Transverse colon (tissue), 4 donors: ENCODE measurements at places on chromosomes 1 and 21. TPM values are rescaled to one million over a fixed set of nuclear protein-coding genes. Genes with fewer than 3 reads are reported as not detected.

The FOXD3 gene
- total RNA-seq, result not detected

The NCF2 gene
- total RNA-seq, result 5.7 TPM

The NKAIN1 gene
- total RNA-seq, result not detected

The ADORA1 gene
- not detected for total RNA-seq

The UBQLN4 gene
- total RNA-seq, result 15.7 TPM

GRCh38 chr1:86155051-86155806 lies 1.3 kb downstream of the COL24A1 start:
- peak overlapping the region; percentile 34 for H3K27ac ChIP-seq
- H3K4me1 ChIP-seq, result peaks cover 9% of the 10 kb centered on the region
- H3K4me3 ChIP-seq, result no peak overlapping the region
- peaks cover 44% of the 10 kb centered on the region for H3K27me3 ChIP-seq
- no peaks in the 10 kb centered on the region for H3K36me3 ChIP-seq

DNA sequence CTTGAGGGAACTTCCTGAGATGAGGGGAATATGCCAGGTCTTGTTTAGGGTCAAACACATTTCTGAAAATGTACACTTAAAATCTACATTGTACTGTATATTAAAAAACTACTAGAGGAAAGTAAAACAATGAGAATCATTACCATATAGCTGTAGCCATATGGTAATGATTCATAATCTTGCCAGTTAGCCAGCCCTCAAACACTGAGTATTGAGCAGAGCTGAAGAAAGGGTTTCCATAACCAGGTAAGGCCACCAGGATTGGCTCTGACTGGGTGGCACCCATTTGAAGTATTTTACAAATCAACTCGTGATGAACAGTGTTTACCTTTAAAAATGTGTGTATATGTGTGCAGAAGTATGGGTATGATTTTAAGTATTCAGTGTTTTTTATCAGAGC lies 226.7 kb downstream of the SLC45A1 start:
- no peak for DNase-seq
- H3K27ac ChIP-seq, result no peak overlapping the region
- H3K36me3 ChIP-seq, result no peaks in the 10 kb centered on the region
- H3K4me1 ChIP-seq, result peaks cover 17% of the 10 kb centered on the region

GRCh38 chr1:55632906-55633305 lies 417.7 kb upstream of the USP24 start:
- no peak overlapping the region for H3K27ac ChIP-seq
- DNase-seq, result no peak
- no peaks in the 10 kb centered on the region for H3K36me3 ChIP-seq
- H3K27me3 ChIP-seq, result no peaks in the 10 kb centered on the region

DNA sequence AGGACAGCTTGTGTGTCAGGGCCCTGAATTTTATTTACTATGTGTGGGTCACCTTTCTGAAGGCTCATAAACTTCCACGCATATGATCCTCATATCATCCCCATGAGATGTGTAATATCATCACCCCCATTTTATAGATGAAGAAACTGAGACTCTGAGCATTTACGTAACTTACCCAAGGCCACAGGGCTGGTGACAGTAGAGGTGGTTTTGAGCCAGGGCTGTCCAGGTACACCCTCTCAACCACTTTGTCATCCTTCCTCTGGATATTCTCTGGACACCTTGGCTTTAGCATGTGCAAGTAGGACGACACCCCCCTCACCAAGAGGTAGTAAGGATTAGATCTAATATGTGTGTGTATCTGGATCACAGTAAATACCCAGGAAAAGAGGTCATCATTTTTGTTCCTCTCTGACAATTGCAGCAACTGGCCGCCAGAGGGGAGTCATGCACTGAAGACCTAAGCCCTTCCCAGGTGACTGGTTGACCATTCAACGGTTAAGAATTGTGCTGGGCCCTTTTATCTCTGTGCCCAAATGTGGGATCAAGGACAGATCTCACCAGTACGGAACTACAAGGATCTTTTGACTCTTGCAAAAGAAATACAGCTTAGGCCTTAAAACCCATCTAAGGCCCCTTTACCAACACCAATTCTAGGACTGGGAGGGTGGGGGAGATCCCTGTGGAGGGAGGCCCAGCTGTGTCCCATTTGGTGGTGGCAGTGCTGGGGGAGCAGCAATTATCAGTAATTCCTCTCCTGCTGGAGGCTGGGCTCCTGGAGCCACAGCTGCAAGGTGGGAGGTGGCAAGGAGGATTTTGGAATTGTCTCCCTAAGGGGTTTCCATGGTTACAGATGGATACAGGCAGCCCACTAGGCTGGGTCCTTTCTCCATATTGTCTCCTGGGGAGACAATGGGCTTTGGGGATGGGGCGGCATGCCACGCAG lies 13.7 kb upstream of the E2F2 start:
- peaks cover 41% of the 10 kb centered on the region for H3K4me1 ChIP-seq
- peak overlapping the region; percentile 72 for H3K27ac ChIP-seq

DNA sequence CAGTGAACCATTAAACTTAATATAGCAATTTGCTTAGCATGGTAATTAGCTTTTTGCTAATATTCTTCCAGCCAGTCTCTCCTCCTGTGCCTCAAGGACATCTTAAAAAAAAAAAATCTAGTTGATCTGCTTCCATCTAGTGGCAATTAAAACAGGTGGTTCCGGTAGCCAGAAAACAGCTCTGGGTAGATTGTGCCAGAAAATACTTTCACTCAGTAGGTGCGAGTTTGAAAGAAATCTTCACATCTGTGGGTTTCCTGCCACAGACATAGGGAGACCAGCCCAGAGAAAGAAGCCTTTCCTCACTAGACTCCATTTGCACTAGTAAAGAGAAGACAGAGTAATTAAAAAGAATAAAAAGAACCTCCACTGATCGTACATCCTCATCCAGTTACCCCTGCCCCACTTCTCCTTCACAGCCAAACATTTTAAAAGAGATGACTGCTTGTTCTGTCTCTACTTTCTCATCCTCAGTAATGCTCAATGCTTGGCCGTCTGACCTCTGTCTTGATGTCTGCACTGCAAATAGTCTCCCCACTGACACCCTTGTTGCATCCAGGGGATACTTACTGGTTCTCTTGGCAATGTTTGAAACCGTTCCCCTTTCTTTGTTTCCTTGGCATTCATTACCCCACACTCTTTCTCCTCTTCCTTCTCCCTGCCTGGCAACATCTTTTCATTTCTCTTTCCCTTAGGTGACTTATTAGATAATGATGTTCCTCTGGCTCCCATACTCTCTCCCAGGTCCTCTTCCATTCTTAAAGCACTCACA lies 16.9 kb downstream of the SELL start:
- no peak overlapping the region for H3K27ac ChIP-seq
- DNase-seq, result no peak
- H3K27me3 ChIP-seq, result no peaks in the 10 kb centered on the region
- H3K4me3 ChIP-seq, result no peak overlapping the region

DNA sequence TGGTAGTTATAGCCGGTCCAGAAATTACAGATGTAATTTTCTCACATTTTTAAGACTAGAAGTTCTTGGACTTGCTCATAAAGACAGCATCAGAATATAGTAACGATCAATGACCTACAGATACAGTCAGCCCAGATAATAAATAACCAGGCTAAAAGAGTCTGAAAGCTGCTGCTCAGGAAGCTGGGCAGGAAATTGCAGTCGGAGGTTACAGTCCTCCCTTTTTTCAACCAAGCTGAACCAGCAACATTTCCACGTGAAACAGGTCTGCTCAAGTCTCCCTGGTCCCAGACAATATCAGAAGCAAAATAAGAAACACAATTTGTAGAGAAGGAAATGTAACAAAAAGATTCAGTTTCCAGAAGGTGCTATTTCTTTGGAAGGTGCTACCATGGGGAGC lies 457.4 kb downstream of the SIPA1L2 start:
- no peak overlapping the region for H3K4me3 ChIP-seq
- H3K27me3 ChIP-seq, result no peaks in the 10 kb centered on the region
- DNase-seq, result no peak
- no peak overlapping the region for H3K27ac ChIP-seq
- H3K4me1 ChIP-seq, result no peaks in the 10 kb centered on the region
- no peaks in the 10 kb centered on the region for H3K36me3 ChIP-seq

DNA sequence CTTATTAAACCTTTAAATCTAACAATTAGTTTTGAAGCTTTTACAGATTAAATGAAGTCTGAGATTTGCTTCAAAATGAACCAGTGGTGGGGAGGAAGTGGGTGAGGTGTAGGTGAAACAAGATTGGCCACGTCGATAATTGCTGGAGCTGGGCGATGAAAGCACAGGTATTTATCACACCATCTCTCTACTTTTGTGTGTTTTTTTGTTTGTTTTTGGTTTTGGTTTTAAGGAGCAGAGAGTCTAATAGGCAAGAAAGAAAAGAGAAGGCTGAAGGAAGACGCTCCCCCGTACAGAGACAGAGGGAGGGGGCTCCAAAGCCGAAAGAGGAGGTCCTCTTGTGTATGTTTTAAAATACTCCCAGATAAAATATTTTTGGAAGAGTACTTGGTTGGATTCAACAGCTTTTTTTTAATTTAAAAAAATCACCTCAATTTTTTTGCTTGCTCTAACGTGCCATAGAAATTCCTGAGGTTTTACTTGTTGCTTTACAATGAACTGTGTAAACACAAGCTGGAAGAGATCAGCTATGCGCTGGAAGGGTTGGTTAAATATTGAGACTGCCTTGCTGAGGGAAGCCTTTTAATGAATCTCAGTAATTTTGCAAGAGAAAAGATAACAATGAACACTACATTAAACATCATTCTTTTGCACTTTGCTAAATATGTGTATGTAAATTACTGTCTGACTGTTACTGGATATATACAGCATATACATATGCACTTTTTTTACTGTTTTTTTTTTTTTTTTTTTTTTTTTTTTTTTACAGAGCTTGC lies 6.7 kb upstream of the LGALS8 start:
- H3K27me3 ChIP-seq, result no peaks in the 10 kb centered on the region
- no peak overlapping the region for H3K4me3 ChIP-seq
- H3K4me1 ChIP-seq, result no peaks in the 10 kb centered on the region
- no peaks in the 10 kb centered on the region for H3K36me3 ChIP-seq

- no peak overlapping the region for H3K4me3 ChIP-seq
- H3K36me3 ChIP-seq, result no peaks in the 10 kb centered on the region
- DNase-seq, result no peak
- no peaks in the 10 kb centered on the region for H3K4me1 ChIP-seq
- no peak overlapping the region for H3K27ac ChIP-seq
Observed at GRCh38 chr1:185112356-185112755, 44.4 kb downstream of the TRMT1L start.

- no peak for DNase-seq
- no peaks in the 10 kb centered on the region for H3K27me3 ChIP-seq
- H3K27ac ChIP-seq, result no peak overlapping the region
- no peaks in the 10 kb centered on the region for H3K4me1 ChIP-seq
- H3K36me3 ChIP-seq, result no peaks in the 10 kb centered on the region
Observed at GRCh38 chr1:116347696-116348095, 25.3 kb upstream of the ATP1A1 start.

- no peaks in the 10 kb centered on the region for H3K36me3 ChIP-seq
- H3K4me1 ChIP-seq, result no peaks in the 10 kb centered on the region
- H3K27ac ChIP-seq, result no peak overlapping the region
Observed at GRCh38 chr21:15895142-15896106, 165.6 kb downstream of the USP25 start.

GRCh38 chr1:56516539-56517252 lies 62.7 kb downstream of the PLPP3 start:
- peaks cover 10% of the 10 kb centered on the region for H3K4me1 ChIP-seq
- H3K36me3 ChIP-seq, result no peaks in the 10 kb centered on the region
- no peaks in the 10 kb centered on the region for H3K27me3 ChIP-seq
- H3K27ac ChIP-seq, result peak overlapping the region; percentile 81

DNA sequence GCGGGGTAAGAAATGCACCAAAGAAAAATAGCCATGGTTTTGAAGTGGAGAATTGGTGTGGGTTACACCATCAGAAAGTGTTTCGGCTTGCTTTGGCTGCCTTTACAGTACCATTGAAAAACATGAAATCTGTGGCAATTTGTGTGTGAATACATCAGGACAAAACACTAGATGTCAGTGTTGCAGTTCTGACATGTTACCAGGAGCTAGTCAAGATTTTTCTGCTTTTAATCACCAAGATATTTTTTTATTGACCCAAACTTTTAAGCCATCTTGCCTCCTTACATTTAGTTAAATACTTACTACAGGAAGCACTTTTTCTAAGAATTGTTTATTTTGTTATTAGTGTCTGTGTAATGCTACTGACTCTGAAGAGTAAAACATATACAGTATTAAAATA lies 14.3 kb downstream of the RRP15 start:
- H3K4me3 ChIP-seq, result no peak overlapping the region
- no peaks in the 10 kb centered on the region for H3K4me1 ChIP-seq
- DNase-seq, result no peak
- H3K27me3 ChIP-seq, result no peaks in the 10 kb centered on the region
